ENCODE measurements at places on chromosomes 11 and 22.

DNA sequence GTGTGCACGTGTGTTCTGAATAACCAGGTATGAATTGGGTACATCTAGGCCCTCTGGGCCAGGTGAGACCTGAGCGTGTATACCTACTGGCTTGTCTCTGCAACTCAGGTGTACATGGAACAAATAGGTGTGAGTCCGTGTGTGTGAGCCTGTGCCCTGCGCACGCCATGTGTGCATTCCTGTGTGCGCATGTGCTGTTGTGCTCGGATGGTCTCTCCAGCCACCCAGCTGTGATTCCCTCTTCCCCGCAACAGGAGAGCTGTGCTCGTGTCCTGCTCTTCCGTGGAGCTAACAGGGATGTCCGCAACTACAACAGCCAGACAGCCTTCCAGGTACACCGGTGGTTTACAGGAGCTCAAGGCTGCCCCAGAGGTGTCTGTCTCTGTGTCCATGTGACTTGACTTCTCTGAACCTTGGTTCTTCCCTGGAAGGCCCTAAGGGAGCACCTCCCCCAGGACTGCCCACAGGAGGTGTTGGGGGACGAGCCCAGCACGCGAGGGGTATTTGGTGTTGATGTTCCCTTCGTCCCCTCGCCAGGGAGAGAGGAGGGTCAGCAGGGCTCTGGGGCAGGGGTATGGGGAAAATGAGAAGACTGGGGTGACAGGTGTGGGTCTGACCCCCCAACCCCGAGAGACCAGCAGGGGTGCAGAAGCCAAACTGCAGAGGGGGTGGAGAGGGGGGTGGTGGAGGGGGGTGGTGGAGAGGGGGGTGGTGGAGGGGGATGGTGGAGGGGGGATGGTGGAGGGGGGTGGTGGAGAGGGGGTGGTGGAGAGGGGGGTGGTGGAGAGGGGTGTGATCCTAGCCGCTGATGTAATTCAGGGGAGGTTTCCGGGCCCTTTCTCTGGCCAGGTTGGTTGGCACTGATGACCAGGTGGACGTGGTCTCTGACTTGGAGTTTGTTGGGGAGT is 10.7 kb downstream of the SHANK3 start:
- no peak for DNase-seq

GRCh38 chr11:13721760-13722159 is 53.3 kb downstream of the FAR1 start:
- no peak for DNase-seq

- no peak for DNase-seq
Observed at GRCh38 chr11:11313426-11313825, 39.6 kb downstream of the CSNK2A3 start.

DNA sequence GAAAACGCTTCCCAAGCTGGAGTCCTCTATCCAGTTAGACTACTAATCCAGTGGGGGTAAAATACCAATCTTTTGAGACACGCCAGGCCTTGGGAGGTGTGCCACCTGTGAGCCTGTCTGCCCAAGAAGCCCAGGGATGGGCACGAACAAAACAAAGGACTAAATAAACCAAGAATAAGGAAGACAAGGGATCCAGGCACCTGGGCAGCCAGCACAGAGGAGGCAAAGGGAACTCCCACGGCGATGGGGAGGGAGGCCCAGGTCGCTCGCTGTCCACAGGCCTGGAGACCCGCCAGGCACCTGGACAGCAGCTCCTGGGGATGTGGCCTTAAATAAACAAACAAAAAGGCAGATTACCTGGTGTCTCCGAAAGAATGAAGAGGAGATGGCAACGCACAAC is 31.4 kb downstream of the LRFN4 start:
- no peak for DNase-seq

DNA sequence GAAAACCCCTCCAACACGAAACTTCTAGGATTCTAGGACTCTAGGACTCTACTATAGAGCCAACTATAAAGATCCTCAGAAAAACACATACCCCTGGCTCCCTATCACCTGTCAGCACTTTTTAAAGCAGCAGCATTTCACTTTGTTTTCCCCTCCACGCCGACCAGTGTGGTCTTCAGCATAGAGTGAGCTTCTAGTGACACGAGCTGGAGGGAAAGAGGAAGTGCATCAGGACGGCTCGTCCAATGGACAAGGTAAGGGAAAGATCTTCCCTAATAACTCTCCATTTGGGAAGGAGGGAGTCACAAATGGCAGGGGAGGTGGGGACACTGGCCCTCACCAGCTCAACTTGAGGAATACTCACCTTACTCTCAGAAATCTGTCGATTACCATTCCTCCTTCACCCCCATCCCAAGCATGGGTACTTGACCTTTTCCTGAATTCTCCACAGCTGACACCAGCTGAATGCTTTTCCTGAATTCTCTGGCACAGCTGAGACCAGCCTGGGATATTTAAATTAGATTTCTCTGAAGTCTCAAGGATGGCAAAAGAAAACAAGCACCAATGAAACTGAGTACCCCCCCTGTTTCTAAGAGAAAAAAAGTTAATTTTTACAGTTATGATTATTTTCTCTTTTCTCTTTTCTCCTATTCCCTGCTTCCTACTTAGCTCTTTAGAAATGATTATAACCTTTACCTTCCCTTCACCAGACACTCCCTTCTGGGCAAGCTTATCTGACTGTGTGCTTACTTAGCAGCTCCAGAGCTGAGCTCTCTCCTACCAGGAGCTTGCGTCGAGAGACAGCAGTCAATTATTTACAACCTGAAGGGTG is 33.3 kb upstream of the NNMT start:
- no peak for DNase-seq

Data from activated T-cell treated with anti-CD3 and anti-CD28 coated beads for 4 hours (primary cell).